ENCODE measurements at places on chromosomes 12 and 14.

DNA sequence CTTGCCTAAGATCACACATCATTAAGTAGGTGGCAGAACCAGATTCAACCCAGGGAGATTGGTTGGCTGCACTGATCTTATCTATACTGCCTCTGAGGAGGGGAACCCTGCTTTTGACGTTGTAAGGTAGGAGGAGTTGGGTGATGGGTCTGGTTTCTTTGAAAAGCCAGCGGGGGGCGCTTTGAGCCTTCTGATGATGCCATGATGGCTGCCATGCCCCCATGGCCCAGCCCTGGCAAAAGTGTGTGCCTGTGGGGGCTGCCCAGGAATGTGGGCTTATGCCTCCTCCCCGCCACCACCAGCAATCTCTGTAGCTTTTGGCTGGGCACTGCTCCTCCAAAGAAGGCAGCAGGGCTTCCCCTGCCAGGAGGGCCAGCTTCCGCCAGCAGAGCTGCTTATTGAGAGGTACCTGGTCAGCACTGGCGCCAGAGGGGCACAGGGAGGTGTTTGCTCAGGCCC is 224.3 kb downstream of the SLC41A2 start:
- peak; percentile 12 for DNase-seq

- no peak for DNase-seq
These were observed 181.4 kb downstream of the EFCAB11 start for GRCh38 chr14:89773151-89773550.

DNA sequence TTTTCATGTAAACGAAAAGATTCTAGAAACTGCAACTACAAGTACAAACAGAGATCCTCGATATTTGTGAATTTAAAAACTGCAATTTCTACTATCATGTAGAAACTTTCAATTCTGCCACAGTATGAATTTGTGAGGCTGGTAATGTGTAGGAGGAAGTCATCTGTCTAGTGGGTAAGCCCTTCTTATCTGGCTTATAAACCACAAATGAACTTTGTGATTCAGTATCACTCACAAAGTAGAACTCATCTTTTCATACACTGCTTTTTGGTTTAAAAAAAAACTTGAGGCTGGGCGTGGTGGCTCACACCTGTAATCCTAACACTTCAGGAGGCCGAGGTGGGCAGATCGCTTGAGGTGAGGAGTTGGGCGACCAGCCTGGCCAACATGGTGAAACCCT is 20.7 kb downstream of the GTF2A1 start:
- DNase-seq, result no peak

GRCh38 chr12:91307957-91308670 is 125.5 kb upstream of the DCN start:
- no peak for DNase-seq

- DNase-seq, result no peak
These were observed 63.5 kb downstream of the NINJ2 start for GRCh38 chr12:599756-600155.

- DNase-seq, result no peak
These were observed 4.5 kb upstream of the HDAC7 start for GRCh38 chr12:47824198-47824597.

DNA sequence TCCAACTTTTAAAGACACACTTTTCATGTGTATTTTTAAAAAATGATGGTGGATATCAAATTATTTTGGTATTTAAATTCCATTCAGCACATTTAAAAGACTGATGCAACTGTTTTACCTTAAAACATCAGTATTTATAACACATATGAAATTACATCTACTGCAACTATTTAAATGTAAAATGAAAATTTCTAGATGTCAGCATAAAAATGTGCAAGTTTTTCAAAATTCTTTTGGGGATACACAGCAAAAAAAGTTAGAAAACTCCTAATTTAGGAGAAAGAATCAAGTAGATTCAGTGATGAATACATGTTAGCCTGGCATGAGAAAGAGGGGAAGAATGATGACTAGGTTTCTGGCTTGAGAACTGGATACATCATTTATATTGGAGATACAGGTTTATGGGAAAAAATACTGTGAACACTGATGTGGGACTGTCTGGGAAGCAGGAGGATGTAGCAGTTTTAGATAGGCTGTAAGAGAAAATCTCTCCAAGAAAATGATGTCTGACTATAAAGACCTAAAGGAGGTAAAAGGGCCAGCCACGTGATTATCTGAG is 9.2 kb downstream of the SOS2 start:
- no peak for DNase-seq

- no peak for DNase-seq
These were observed 560.4 kb upstream of the FLRT2 start for GRCh38 chr14:84969501-84969900.

DNA sequence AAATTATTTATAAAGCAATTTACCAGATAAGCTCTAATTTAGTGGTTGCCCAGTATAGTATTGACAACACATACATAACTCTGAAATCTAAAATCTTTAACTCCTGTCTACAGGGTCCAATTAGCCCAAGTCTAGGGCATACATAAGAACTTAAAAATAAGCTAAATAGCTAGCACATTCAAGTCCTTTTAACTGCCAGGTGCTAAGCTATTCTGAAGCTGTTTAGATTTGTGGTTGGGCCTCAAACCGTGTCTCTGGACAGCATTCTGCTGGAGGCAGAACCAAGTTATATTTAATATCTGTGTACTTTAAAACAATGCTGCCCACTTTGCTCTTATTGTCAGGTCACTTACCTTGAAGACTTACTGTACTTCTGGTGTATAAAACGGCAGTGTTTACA is 19.0 kb downstream of the RPS6KA5 start:
- peak; percentile 22 for DNase-seq

DNA sequence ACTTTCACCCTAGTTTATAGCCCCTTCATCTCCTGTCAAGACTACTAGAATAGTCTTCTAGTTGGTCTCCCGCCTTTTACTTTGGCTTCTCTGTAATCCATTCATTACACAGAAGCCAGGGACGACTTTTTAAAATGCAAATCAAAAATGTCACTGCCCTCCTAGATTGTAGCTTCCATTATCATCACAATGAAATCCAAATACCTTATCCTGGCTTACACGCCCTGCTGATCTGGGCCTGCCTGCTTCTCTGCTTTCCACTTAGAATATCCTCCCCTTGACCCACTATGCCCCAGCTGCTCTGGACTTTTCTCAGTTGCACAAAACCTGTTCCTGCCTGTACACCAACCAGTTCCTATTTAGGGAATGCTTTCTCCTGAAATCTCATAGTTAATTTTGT is 4.5 kb upstream of the EEA1 start:
- DNase-seq, result no peak

GRCh38 chr14:104689109-104689880 is at the start of gene INF2:
TSS of gene INF2 (plus strand) at chr14:104689618. CDS start at chr14:104701366, 11,748 bp downstream.
- peak; percentile 69 for DNase-seq

GRCh38 chr12:53757101-53757770 is 5.5 kb upstream of the CISTR start:
- DNase-seq, result peak; percentile 64

DNA sequence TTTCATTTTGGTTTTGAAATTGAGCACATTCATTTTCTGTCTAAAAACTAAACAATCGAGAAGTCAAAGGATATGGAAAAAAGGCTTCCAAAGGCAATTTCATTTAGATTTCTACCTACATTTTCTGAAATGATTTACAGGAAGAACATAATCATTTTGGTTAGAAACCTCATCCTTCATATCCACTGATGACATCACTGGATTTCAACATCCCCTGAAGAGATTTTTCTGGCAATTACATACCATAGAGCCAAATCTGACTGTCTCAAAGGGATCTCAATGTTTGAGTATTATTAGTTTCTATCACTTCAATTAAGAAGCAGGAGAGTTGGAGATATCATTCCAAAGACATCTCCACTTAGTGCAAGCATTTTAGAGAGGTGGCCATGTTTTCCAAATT is 137.8 kb downstream of the TTC7B start:
- DNase-seq, result no peak

DNA sequence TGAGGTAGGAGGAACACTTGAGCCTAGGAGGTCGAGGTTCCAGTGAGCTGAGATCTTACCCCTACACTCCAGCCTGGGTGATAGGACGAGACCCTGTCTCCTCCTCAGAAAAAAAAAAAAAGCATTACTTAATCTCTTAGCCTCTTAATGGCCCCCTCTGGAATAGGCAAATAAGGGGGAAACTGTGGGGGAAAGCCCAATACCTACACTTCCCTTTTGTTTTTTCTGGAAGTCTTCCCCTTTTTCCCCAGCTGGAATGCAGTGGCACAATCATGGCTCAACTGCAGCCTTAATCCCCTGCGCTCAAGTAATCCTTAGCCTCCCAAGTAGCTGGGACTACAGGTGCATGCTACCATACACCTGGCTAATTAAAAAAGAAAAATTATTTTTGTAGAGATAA is 32.2 kb downstream of the RCOR1 start:
- no peak for DNase-seq

GRCh38 chr12:120944645-120945217 is 33.6 kb upstream of the HNF1A start:
- DNase-seq, result peak; percentile 1

DNA sequence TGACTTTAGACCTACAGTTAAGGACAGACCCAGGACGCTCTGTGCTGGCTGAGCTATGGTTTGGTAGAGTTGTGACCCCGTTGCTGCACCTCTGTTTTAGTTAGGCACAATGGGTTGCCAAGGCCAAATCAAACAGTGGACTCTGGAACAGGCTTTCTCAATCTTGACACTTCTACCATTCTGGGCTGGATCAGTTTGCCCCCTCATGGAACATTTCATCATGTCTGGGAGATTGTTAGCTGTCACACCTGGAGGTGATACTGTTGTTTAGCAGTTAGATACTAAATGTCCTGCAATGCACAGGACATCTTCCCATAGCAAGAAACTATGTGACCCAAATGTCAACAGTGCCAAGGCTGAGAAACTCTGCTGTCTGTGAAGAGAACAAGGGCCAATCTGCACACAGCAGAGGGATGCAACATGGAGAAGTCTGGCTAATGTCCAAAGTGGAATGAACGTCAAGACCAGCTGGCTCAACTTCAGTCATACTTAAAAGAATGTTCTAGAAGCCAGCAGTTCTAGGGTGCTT is 65.6 kb upstream of the DICER1 start:
- no peak for DNase-seq

GRCh38 chr14:101108579-101109346 is 205.2 kb upstream of the RTL1 start:
- no peak for DNase-seq

- DNase-seq, result no peak
These were observed 8.0 kb upstream of the TAS2R31 start for GRCh38 chr12:11039171-11039570.

- DNase-seq, result no peak
These were observed 8.3 kb downstream of the XPOT start for GRCh38 chr12:64412459-64412858.

DNA sequence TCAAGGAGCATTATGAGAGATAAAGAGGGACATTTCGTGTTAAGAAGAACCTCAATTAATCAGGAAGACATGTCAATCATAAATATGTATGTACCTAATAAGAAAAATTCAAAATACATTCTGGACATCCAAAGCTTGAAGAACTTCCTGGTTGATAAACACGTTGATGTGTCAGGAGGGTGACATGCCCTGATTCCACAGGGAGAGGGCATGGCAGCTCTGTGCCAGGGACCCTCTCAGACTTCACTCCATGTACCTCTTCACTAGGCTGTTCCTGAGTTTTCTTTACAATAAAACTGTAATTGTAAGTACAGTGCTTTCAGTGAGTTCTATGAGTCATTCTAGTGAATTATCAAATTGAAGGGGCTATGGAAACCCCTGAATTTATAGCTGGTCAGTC is 163.5 kb downstream of the CFAP54 start:
- DNase-seq, result no peak

DNA sequence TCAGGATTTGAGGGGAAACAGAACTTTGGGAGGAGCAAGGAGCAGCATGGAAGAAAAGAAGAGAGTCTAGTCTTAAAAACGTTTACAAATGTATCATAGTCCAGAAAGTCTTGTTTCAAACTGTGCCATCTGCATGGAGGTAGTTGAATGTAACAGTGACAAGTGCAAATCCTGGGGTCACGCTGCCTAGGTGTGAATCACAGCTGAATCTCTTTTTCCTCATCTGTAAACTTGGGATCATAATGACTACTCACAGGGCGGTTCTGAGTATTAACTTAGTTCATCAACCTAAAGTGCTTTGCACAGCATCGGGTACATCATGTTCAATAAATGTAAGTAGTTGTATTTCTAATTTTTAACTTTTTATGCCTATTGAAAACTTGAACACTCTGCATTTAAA is 208.5 kb downstream of the CHST11 start:
- DNase-seq, result no peak

- DNase-seq, result peak; percentile 10
These were observed 70.4 kb upstream of the SLCO1C1 start for GRCh38 chr12:20624718-20625117.

DNA sequence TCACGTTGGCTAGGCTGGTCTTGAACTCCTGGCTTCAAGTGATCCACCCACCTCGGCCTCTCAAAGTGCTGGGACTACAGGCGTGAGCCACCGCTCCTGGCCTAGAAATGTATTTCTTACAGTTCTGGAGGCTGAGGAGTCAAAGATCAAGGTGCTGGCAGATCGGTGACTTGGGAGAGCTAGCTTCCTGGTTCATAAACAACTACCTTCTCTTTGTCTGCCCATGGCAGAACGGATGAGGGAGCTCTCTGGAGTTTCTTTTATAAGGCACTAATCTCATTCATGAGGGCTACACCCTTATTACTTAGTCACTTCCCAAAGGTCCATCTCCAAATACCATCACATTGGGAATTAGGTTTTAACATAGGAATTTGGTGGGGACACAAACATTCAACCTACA is 38.9 kb downstream of the SLC17A8 start:
- no peak for DNase-seq
